ENCODE measurements at places on chromosomes 1 and 21. TPM values are rescaled to one million over a fixed set of nuclear protein-coding genes. Genes with fewer than 3 reads are reported as not detected.

Gene CBR3
- 4.5 TPM for total RNA-seq

Gene PRKCZ
- 0.55 TPM for total RNA-seq

Gene RGS8
- not detected for total RNA-seq

Gene TRIM17
- under 0.01 TPM for total RNA-seq

Gene F3
- 94.4 TPM for total RNA-seq

Gene S100A7A
- total RNA-seq, result not detected

Gene DTL
- 1.8 TPM for total RNA-seq

Gene GPR52
- 0.59 TPM for total RNA-seq

Gene MNDA
- not detected for total RNA-seq

Gene RNU1-1
- under 0.01 TPM for total RNA-seq

Gene C4BPB
- not detected for total RNA-seq

Gene MROH7
- total RNA-seq, result under 0.01 TPM

Gene XCL2
- not detected for total RNA-seq

Gene SGIP1
- total RNA-seq, result 4.4 TPM

Gene NHLH1
- total RNA-seq, result not detected

Gene CASZ1
- total RNA-seq, result under 0.01 TPM

Gene ASTN1
- total RNA-seq, result under 0.01 TPM

Gene AKR7A3
- 0.28 TPM for total RNA-seq

Gene AUNIP
- total RNA-seq, result 1.8 TPM
